MG63 (cell line): ENCODE measurements at places on chromosomes 12 and 14. TPM values are rescaled to one million over a fixed set of nuclear protein-coding genes. Genes with fewer than 3 reads are reported as not detected.

DNA sequence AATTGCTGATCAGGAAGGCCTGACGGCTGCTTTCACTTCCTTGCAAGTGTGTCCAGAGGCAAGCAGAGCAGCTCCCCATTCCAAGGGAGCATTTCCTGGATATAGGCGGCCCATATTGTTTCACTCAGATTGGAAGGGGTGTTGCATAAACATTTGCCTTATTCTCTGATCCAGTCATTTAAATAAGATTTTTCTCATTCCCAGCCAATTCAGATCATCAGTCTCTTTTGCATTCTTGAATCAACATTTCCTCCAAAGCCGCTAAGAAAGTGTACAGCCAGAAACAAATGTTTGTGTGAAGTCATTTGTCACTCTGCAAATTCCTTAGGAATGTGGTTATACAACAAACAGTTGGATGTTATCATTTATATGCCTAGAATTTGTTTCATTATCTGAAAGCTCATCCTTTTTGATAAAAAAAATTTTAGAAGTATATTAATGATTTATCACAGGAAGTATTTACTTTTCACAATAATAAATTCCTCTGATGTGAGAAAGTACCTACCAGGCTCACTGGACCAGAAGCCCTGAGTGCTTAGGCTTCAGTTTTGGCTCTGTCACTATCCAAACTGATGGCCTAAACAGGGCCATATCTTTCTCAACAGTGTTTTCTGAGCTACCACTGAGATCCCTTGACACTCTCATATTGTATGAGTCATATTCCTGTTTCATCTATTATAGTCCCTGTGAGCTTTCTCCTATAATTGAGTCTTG lies 379.6 kb downstream of the CCDC91 start:
- DNase-seq, result peak; percentile 38

DNA sequence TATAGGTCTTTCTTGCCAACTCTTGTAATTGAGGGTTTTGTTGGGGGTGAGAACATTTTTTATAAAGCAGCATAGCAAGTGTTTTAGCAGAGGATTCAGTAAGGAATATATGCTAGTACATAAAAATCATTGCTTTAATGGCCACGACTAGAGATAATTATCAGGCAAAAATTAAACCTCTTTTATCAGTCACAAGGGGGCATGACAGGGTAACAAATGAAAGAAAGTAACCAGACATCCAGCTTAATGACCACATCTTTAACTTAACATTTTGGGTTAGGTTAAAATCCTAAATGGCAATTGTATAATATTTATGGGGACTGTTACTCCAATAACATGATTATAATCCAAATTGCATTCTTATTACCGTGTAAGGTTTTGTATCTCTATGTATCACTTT lies 119.6 kb downstream of the LRRIQ1 start:
- DNase-seq, result no peak

The ACACB gene
- 0.20 and 2.9 TPM in 2 replicates for total RNA-seq

DNA sequence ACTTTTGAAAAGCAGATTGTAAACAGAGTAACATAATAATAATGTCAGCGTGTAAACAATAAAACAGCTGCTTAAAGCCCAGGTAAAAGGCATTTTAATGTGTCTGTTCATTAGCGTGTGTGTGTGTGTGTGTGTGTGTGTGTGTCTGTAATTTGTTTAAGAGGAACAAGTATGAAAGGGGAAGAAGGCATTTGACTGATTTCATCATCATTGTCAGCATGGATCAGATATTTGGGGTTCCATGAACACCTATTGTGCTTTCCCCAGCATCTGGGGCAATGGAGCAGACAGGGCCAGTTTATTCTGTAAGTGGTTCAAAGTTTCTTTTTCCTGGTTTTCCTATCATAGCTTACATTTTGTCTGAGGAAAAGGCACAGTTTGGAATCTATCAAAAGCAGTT lies 28.9 kb downstream of the SLC25A21 start:
- no peak for DNase-seq

The AICDA gene
- total RNA-seq, result not detected in 2 replicates

DNA sequence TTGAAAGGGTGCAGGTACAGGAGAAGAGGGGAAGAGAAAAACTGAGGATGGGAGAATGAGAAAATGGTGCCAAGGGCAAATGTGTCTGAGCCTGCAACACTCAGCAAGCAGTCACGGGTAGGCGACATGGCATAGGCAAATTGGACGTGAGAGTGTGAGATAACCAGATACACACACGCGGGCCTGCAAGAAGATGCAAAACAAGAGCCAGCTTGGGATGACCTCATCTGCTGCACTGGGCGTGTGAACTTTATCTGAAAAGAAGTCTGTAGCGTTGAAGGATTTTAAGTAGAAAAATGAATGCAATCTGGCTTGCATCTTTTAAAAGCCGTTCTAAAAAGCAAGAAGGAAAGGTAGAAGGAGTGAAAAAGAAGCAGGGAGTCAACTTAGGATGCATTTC lies 160.4 kb downstream of the NTF3 start:
- no peak for DNase-seq

The EFS gene
- 7.5 and 9.0 TPM in 2 replicates for total RNA-seq

DNA sequence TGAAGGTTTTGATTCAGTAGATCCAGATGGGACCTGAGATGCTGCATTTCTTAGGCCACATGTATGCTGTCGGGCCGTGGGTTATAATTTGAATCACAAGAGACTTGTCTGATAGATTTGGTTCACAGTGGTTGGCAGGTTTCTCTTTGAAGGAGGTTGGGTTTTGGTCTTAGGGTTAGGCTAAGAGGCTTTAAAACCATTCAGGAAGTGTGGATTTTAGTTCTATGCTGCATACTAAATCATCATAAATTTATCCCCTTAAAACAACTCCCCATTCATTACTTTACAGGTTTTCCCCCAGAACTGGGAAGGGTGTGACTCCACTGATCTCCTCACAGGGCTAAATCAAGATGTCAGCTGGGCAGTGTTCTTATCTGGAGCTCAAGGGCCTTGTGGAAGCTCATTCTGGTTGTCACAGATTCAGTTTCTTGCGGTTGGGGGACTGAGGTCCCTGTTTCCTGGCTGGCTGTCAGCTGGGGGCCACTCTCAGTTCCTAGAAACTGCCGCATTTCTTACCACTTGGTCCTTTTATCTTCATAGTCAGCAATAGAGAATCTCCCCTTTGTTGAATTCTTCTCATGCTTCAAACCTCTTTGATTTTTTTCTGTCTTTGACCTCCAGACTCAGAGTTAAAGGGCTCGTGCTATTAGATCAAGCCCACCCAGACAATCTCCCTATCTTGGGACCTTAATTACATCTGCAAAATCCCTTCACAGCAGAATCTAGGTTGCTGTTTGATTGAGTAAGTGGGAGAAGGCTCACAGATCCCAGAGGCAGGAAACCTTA lies 20.6 kb upstream of the PCNX1 start:
- DNase-seq, result no peak

DNA sequence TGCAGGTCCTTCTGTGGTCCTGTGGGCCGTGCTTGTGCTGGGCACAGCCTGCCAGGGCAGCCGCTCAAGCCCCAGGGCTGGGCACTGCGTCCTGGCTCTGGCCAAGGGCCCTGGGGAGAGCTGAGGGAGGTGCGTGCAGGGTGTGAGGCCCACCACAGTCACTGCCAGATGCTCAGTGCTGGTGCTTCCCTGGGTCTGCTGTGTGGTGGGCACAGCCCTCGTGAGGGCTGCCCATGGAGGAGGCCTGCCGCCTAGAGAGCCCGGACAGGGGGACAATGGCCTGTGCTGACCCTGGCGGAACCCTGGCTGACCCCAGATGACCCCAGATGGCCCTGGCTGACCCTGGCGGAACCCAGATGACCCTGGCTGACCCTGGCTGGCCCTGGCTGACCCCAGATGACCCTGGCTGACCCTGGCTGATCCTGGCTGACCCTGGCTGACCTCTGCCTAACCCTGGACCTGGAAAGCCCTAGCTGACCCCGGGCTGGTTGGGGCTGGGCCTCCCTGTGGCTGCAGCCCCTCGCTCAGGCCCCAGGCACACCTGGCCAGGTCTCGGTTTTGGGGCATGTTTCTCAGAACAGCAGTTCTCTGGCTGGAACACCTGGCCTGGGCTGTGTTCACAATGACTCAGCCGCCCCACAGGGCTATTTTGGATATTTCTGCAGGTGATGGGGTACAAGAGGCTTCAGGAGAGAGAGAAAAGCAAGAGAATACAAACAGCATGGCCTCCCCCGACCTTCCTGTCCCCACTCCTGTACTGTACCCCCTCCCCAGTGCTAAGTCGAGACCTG lies 55.4 kb downstream of the TMEM121 start:
- no peak for DNase-seq

The TAC3 gene
- total RNA-seq, result 0.36 TPM in 1 of 2 replicates, not detected in the other

DNA sequence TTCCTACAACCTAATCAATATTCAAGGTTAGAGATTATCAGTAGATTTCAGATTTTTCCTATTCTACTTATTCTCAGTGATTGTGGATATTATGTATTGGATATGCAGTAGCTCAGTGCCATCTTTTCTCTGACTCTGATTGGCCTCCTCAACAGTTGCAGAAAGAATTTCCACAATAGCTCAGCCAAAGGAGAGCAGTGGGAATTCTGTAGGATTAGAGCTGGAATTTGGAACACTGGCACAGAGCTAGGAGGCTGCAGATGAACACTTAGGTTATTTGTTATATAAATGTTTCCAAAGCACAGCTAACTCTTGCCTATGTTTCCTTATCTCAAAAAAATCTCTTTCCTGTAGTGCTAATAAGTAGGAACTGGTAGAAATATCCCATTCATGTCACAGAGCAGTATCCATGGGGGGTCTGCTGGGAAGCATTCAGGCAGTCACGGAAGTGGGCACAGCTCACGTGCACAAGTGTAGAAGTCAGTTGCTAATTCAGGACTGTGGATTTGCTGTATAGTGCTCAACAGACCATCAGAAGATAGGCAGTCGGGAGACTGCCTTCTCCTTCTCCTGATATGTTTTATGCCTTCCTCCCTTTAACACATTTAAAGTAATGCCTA lies 116.2 kb upstream of the TMEM260 start:
- DNase-seq, result no peak

GRCh38 chr14:55628426-55628825 lies 48.4 kb downstream of the KTN1 start:
- DNase-seq, result no peak

DNA sequence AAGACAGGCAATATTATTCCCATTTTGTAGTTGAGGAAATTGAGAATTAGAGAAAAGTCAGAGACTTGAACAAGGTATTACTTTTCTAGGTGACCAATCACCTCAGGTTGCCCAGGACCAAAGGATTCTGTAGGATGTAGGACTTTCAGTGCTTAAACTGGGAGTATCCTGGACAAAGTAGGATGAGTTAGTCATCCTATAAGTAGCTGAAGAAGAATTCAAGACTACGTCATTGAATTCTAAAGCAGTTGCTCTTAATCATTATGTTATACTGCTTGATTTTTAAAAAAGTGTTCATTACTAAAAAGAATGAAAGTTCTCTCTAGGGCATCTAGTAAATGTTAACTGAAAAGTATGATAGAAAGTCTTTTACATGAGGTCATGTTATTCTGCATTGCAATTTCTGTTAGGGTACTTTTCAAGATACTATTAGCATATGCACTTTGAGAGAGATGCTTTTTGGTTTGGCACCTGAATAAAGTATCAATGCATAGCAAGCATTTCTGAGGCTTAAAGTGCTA lies 101.7 kb downstream of the RTN1 start:
- no peak for DNase-seq

The C12orf75 gene
- 189 and 250 TPM in 2 replicates for total RNA-seq

DNA sequence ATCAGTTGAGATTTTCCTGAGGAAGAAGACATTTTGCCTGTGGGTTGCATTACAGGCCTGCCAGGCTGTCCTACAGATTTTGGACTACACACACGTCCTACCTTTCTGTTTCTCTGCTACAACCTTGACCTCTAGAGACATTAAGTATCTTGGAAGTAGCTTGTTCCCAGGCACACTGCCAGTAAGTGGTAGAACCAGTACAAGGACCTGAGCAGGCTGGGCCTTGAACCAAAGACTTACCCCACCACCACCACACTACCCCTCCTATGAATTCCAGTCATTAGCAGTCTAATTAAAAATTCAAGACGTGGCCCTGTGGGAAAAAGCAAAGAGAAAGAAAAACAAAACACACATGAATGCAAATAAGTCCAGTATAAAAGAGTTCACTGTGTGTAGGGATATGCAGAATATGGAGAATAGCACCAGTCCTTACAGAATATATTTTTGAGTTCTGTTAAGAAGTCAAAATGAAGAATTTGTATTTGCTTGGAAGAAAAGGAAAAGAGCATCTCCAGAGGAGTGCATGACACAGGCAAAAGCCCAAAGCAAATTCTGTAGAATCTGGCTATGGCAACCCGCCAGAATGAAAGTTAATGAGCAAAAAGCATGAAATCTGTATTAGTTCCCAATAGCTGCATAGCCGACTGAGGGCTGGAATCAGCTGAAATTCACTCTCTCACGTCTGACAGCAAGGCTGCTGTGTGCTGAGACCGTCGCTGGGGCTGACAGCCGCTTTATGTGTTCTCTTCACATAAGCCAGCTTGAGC lies 74.3 kb upstream of the ST8SIA1 start:
- DNase-seq, result no peak
